ENCODE measurements at places on chromosomes 6 and 20. TPM values are rescaled to one million over a fixed set of nuclear protein-coding genes. Genes with fewer than 3 reads are reported as not detected.

GRCh38 chr20:48006036-48006833 is 221.0 kb upstream of the SULF2 start:
- DNase-seq = no peak

FRMD1 gene
- total RNA-seq = not detected

VARS2 gene
- total RNA-seq = 12.9 TPM

DNA sequence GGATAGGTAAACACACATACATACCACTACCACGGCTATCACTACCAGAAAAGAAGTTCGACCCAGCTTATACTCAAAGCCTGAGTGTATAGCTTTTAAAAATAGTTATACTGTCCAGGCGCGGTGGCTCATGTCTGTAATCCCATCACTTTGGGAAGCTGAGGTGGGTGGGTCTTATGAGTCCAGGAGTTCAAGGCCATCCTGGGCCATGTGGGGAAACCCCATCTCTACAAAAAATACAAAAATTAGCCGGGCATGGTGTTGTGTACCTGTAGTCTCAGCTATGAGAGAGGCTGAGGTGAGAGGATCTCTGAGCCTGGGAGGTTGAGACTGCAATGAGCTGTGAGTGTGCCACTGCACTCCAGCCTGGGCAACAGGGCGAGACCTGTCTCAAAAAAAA is 32.9 kb downstream of the NKX2-4 start:
- no peak for DNase-seq

DNA sequence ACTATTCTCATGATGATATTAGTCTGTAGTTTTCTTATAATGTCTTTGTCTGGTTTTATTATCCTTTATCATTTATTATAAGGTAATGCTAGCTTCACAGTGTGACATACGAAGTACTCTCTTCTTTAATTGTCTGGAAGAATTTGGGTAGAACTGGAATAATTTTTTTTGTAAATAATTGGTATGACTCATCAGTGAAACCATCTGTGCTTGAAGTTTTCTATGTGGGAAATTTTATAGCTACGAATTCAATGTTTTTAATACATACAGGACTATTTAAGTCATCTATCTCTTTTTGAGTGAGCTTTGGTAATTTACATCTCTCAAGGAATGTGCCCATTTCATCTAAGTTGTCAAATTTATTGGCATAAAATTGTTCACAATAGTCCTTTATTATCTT is 86.3 kb downstream of the SOD2 start:
- DNase-seq = no peak

OTOR gene
- total RNA-seq = not detected

DNA sequence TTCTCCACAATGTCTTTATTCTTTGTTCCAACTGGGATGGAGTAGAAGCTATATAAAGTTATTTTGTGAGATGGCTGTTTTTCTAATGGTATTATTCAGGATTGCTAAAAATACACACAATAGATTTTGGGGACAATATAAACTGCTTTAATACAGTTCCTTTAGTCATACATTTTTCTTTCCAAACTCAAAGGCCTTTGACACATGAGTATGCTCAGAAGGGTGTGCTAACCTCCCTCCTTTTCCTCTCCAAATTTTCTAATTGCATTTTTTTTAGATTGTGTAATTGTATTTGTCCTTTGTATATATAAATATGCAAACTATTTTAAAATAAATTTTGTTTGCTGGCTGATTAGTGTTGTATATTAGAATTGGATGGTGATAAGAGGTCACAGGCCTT is 119.6 kb upstream of the FOXO3 start:
- no peak for DNase-seq

PLCB4 gene
- 2.8 TPM for total RNA-seq

DNA sequence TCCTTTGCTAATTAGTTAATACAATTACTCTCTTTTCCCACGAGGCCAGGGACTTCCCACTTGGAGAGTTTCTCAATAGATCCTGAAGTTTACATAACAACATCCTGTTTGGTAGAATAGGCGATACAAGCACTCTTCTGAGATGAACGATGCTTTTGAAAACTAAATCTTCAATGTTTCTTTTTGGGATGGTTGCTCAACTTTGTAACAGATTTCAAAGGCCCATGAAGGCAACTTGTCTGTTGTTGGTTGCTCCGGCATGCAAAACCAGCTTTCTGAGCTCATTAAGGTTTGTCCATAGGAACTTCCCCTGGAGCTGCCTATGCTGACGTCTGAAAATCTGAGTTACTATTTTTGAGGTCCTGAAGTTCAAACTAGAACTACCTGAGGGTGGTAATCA is 25.9 kb upstream of the ROS1 start:
- DNase-seq = no peak

TDRD6 gene
- total RNA-seq = 0.26 TPM

RSPH3 gene
- total RNA-seq = 4.6 TPM

HCRTR2 gene
- not detected for total RNA-seq

- DNase-seq = peak; percentile 75
Measured at GRCh38 chr20:35269055-35269781, 8.7 kb downstream of the MMP24OS start.

GRCh38 chr6:126112171-126112632 is 125.9 kb downstream of the TRMT11 start:
- no peak for DNase-seq

PSMB9 gene
- 5.6 TPM for total RNA-seq

PLA2G7 gene
- total RNA-seq = 8.1 TPM

GRCh38 chr6:155235087-155235486 is 28.7 kb upstream of the CLDN20 start:
- peak; percentile 29 for DNase-seq

STMND1 gene
- 0.21 TPM for total RNA-seq

PCSK2 gene
- total RNA-seq = 7.0 TPM

FILIP1 gene
- total RNA-seq = 2.0 TPM

ENPP5 gene
- total RNA-seq = 12.4 TPM

DNA sequence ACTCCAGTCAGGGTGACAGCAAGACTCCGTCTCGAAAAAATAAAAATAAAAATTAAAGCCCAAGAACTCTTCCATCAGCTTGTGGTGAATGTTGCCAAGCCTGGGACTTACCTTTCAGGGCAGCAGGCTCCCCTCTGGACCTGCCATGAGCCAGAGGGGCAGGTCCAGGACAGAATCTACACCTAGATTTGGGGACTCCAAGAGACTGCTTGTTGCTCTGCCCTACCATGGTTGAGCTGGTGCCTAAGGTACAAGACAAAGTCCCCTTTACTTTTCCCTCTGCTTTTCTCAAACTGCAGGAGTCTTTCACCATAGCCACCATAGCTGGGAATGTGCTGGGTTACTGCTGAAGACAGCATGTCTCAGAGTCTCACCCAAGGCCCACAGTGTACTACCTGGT is 9.2 kb downstream of the C6orf15 start:
- no peak for DNase-seq

DNA sequence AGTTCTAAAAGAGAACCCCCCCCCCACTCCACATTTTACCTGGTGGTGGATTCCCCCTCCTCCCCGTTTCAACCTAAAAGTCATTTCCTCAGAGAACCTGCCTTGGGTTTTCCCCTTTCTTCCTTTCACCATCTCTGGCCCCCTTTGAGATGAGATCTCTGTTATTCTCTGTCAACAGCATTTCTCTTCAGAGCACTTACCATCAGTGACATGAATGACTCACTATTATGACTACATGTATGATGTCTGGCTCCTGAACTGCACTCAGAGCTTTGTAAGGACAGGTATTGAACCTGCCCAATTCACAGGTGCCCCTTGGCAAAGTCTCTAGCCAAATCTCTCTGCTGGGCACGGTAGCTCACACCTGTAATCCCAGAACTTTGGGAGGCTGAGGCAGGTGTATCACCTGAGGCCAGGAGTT is 61.4 kb upstream of the JARID2 start:
- no peak for DNase-seq

HRH3 gene
- total RNA-seq = not detected

DNA sequence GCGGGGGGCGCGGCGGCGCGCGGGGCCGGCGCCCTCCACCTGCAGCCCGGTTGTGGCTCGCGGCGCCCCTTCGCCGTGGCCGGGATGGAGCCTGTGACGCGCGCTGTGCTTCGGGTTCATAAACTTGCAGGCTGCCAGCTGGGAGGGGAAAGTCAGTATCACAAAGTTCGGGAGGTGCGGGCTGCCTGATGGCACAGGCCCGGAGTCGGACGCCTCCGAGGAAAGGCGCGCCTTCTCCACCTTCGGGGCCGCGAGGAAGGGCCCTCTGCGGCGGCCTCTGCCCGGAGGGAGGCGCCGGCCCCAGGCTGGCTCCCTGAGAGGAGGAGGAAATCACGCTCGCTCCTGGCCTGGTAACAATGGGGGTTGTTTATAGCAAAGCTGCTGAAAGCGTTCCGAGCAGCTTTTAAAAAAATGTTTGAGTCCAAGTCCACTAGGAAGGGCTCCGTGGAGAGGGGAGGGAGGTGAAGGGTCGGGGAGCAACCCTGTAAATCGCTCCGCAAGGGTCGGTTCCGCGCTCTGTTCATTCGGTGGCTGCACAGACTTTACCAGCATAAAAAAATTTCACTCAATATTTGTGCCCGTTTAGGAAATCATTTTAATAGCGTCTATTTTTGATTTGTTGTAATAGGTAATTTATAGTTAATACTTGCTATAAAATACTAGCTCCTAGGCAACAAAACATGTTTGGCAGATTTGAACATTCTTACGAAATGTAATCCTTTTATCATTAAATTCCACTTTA is 1.0 kb downstream of the AFDN start:
- peak; percentile 66 for DNase-seq

- DNase-seq = peak; percentile 84
Measured at GRCh38 chr6:34546551-34547321, 9.4 kb downstream of the SPDEF start.

GRCh38 chr20:48294942-48295341 is 509.7 kb upstream of the SULF2 start:
- DNase-seq = no peak

GFOD1 gene
- 2.7 TPM for total RNA-seq

- DNase-seq = no peak
Measured at GRCh38 chr6:42506070-42506469, 54.3 kb upstream of the TRERF1 start.

GRCh38 chr6:83603551-83603950 is 91.2 kb downstream of the PRSS35 start:
- no peak for DNase-seq

DNA sequence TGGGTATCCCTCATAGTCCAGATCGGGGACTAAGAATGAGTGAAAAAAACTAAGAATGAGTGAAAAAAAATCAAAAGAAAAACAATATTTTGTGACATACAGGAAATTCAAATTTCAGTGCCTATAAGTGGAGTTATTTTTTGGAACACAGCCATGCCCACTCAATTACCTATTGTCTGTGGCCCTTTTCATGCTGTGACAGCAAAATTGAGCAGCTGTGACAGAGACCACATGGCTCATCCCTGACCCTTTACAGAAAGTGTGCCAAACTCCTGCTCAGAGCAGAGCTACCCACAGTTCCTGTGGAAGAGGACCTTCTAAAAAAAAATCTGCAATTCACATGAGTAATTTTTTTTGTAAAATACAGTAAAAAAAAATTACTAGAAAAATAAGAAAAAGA is 1.4 kb downstream of the NCR2 start:
- no peak for DNase-seq

DNA sequence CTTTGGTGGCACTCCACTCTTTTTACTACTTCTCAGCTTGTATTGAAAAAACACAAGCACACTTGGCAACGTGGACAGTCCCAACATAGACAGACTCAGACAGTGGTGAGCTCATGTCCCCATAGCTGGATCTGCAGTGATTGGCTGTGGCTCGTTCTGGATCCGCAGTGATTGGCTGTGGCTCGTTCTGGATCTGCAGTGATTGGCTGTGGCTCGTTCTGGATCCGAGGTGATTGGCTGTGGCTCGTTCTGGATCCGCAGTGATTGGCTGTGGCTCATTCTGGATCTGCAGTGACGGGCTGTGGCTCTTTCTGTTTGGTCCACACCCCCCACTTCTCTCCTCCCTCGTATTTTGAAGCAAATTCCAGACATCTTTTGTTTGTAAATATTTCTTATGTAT is 28.0 kb downstream of the OSBPL2 start:
- no peak for DNase-seq

PPIL4 gene
- 7.5 TPM for total RNA-seq

PRR18 gene
- total RNA-seq = 0.06 TPM

DNA sequence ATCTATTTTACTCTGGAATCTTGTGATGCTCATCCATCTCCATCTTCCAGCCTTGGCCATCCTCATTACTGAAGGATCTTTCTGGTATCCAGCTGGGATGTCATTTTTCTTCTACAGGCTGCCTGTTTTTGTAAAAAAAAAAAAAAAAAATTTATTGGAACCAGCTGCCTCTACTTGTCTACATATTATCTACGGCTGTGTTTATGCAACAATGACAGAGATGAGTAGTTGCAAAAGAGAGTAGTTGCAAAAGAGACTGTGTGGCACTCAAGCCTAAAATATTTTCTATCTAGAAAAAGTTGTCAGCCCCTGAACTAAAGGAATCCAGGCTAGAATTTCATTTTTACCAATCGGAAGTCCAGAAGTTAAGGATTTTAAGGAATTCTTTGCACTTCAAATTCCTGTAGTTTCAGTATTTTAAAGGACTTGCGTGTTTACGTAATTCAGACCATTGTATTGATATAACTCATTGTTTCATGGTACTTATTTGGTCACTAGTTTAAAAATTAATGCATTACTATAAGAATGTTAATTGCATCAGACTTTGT is 38.6 kb upstream of the PLCG1 start:
- no peak for DNase-seq

MPIG6B gene
- total RNA-seq = not detected

DNA sequence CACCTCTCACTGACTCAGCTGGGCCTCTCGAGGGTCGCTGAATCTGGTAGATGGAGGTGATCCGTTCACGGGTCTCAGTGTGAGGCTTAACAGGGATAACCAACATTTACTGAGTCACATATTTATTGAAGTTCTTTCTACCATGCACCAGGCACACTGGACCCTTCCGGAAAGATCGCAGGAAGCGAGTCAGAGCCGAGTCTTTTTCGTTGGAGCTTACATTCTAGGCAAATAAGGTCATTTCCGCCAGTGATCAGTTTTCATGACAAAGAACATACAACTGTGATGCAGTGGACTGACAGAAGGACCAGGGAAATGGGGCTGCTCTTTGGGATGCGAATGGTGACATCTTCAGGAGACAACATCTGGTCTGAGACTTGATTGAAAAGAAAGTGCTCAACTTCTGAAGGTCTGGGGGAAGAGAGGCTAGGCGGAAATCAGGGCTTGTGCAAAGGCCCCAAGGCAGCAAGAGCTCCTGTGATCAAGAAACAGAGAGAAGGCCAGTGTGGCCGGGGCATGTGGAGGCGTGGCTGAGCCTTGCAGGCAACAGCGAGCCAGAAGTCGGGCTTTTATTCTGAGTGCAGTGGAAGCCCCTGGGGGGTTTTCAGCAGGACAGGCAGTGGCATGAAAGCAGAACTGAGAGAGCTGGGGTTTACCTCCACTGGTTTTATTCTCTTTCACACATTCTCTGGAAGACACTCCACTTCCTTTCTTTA is 56.7 kb downstream of the APCDD1L start:
- DNase-seq = no peak

BANF2 gene
- total RNA-seq = 1.5 TPM

RIPOR3 gene
- total RNA-seq = 0.67 TPM

MPC1 gene
- 17.0 TPM for total RNA-seq

ERGIC3 gene
- total RNA-seq = 128 TPM

GRCh38 chr6:32622545-32623401 is 14.4 kb upstream of the HLA-DQA1 start:
- DNase-seq = peak; percentile 24

SLC24A3 gene
- total RNA-seq = 0.35 TPM
